KG1 (cell line): ENCODE measurements at places on chromosomes 11 and 22.

DNA sequence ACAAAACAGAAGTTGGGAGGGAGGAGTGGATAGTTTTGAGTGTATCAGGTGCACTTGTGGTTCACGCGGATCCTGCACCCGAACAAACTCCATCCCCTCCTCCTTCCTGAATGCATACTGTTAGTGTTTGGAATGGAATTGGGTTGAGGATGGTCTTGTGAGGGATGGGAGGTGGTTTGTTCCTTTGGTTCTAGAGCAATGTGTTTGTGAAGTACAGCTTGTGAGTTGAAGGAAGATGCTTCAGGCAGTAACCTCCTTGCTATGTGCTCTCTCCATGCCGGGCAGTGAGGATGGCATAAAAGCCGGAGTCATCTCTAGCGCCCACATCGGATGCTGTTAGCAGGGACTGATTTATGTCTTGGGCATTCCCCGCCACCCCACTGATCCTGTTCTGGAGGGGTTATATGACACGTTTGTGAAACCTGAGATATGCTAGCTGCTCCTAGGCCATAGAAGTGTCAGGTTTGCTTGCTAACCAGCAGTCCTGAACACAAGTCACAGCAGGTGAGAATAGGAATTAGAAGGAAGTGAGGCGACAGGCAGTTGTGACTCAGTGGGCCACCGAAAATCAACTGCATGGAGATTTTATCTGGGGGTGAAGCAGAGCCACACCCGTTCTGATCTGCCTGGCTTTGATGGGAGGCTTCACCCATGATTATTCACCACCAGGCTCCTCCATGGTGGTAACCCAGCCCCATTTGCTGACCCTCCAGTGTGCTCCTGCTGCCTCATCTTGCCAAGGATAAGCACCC, 2.2 kb downstream of the BCR start:
- peak; percentile 43 for DNase-seq

GRCh38 chr11:19931141-19931770, 218.6 kb downstream of the NAV2 start:
- DNase-seq: no peak

DNA sequence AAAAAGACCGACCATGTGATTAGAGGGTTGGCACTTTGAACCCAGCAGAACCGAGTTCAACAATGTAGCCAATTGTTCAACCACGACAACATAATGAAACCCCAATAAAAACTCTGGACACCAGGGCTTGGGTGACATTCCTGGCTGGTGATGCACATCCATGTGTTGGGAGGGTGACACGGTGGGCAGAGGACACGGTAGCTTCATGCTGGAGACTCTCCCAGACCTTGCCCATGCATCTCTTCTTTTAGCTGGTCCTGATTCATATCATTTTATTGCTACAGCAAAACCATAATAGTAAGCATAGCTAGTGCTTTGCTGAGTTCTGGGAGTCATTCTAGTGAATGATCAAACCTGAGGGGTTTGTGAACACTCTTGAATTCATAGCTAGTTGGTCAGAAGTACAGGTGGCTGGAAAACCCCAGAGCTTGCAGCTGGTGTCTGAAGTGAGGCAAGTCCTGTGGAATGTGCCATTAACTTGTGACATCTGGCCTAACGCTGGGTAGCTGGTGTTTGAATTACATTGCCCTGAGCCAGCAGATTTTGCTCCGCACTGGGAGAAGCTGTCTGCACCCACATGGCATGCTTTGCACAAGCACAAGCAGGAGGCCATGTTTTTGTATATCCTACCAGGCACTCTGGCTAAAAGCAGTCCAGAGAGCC, 14.0 kb downstream of the RPUSD4 start:
- DNase-seq: no peak

GRCh38 chr11:64660706-64661105, 62.3 kb downstream of the NRXN2 start:
- DNase-seq: no peak

- DNase-seq: no peak
These were observed 34.8 kb downstream of the MRGPRX2 start for GRCh38 chr11:19025481-19026406.
